ENCODE measurements at places on chromosomes 1 and 21. TPM values are rescaled to one million over a fixed set of nuclear protein-coding genes. Genes with fewer than 3 reads are reported as not detected.

Gene FNDC5
- 3.0 TPM for total RNA-seq

Gene MAN1C1
- 26.6 TPM for total RNA-seq

Gene CD84
- 11.4 TPM for total RNA-seq

GRCh38 chr1:202547215-202547614 lies 163.0 kb downstream of the SYT2 start:
- DNase-seq, result no peak

- DNase-seq, result no peak
These were observed 44.3 kb upstream of the MAP1LC3C start for GRCh38 chr1:242043165-242043564.

GRCh38 chr1:147651466-147651865 lies 18.9 kb downstream of the ACP6 start:
- no peak for DNase-seq

GRCh38 chr1:181969902-181970301 lies 91.6 kb downstream of the ZNF648 start:
- no peak for DNase-seq
